ENCODE measurements at places on chromosomes 16 and 17.

DNA sequence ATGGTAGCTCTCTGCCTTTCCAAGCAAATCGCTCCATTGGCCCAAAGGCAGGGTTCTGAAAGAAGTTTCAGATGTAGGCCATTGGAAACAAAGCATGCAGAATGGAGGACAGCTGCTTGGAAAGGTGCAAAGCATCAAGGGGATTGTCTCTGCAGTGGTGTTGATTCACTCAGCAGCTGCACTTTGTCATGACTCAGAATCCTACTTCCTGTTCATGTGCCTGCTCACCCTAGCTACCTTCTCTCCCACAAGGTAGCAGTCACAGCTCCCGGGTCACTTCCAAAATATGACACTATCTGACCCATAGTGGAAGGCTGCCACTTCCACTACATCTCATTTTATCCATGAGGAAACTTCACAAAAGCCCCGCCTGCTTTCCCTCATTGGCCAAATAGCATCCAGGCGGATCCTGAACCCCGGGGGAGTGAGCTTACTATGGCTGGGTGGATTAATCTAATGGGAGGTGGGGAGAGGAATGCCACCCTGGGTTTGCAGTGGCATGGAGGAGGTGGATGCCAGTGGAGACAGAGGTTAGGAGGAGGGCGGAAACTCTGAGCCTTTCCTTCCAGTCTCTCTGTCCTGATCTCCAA, 74.7 kb upstream of the NKD1 start:
- DNase-seq, result no peak

DNA sequence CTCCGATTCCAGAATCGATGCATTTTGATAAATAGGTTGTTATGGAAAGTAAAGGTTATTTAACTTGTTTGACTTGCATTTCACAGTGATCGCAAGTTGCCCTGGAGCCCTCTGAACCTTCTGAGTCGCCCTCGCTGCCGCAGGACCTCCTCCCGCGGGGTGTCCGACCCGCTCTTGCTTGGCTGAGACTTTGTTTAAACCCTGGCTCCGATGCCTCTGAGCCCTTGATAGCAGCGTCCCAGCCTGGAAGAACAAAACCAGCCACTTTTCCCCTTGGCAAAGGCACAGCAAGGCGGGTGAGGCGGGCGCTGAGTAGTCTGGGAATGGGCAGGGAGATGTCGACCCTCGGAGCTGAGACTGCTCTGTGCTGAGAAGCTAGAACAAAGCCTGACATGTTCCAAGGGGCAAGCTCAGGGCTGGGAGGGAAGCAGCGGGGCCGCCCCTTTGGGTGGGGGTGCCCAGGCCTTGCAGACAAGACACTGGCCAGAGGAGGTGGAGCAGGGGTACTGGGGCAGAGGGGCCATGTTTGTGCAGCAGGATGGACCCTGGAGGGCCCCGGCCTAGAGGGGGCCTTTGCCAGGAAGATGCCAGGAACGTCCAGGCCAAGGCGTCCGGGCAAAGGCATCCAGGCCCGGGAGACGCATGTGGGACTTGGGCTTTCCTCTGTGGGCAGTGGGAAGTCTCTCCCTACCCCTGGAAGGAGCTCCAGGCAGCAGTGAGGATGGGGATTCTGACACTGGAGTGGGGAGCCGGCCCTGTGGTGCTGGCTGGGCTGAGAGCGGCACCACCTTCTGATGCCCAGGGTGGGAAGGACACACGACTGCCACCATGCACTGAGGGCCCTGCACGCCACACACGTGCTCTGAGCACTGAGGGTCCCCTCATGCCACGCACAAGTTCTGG, 30.3 kb upstream of the CDH15 start:
- DNase-seq, result peak; percentile 22

DNA sequence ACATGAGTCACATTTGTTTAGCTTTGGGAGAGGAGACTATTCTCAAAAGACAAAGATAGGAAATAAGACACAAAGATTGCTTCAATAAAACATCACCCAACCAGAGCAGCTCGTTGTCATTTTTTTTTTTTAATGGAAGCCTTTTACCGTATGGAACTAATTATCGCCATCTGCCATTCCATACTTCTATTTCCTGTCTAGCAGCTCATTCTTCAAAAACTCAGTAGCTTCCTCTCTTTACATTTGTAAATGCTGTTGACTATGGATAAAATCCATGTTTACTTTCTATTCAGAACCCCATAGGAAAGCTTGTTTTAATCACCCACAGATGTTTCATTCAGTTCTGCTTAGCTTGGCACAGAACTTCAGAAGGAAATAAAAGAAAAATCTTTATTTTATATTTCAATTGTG, 110.0 kb upstream of the PSMD7 start:
- no peak for DNase-seq

- no peak for DNase-seq
Measured at GRCh38 chr17:72661116-72661944, 431.2 kb downstream of the SLC39A11 start.

DNA sequence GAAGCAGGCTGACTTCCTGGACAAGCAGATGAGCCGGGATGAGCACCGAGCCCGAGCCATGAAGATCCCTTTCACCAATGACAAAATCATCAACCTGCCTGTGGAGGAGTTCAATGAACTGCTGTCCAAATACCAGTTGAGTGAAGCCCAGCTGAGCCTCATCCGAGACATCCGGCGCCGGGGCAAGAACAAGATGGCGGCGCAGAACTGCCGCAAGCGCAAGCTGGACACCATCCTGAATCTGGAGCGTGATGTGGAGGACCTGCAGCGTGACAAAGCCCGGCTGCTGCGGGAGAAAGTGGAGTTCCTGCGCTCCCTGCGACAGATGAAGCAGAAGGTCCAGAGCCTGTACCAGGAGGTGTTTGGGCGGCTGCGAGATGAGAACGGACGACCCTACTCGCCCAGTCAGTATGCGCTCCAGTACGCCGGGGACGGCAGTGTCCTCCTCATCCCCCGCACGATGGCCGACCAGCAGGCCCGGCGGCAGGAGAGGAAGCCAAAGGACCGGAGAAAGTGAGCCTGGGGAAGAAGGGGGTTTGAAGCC, 11.0 kb downstream of the NFE2L1 start:
- DNase-seq, result no peak

DNA sequence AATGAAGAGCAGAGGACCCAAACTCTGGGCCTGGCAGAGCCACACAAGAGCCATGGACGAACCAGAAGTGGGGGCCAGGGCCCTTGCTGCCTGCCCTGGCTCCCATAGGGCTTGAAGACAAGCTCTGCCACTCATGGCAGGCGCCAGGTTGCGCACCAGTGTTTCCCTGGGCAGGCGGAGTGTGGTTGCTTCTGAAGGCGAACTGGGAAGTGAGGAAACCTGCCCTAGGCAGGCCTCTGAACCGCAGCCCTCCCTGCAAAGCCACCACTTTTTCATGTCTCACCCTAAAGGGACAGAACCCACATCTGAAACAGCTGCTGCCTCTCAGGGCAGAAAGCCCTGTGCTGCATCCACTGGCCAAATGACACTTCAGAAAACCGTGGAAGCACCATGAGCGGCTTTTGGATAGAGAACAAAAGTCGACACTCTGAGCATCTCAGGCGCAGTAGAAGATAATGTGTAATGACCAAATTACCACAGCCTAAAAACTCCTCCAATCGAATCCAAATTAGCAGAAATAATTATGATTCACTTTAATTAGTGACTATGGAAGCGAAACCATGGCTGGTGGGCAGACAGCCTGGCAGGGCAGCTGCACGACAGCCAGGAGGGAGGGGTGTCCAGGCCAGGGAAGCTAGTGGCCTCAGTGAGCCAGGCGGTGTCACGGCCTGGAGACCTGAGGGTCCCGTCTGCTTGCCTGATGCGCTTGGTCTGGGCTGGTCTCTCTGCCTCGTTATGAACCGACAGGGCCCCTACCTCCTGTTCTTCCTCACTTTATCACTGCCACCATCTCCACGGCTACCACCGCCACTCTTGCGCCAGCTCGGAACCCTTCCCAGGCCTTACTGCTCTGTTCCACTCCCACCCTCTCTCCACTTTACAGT, 59.1 kb downstream of the PRMT7 start:
- peak; percentile 46 for DNase-seq

DNA sequence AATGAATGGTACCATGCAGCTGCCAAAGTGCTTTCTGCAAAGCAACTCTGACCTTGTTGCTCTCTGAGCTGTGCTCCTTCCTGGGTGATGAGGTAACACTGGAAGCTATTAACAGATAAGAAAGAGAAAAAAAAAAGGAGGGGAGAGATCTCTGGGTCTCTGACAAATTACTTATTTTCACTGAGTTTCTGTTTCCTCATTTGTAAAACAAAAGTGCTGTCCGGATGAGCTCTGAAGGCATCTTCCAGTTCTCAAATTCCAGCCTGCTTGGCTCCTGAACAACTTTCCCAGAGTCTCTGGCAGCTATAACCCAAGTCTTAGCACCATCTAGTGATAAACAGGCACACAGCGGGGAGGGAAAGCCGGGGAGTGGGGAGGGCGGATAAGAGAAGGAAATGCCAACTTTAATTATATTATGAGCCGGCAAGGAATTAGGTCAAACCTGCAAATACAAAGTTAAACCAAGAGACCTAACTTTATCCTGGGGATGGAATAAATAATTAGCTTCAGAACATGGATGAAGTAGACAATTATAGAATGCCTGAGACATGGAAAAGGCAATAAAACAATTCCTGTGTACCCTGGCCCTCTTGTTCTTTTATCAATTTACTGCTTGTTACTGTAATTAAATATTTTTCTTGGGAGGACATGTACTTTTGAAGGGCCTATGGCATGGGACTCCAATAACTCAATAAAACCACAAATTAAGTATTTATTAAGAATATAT, 61.3 kb upstream of the KIFC3 start:
- DNase-seq, result peak; percentile 60

DNA sequence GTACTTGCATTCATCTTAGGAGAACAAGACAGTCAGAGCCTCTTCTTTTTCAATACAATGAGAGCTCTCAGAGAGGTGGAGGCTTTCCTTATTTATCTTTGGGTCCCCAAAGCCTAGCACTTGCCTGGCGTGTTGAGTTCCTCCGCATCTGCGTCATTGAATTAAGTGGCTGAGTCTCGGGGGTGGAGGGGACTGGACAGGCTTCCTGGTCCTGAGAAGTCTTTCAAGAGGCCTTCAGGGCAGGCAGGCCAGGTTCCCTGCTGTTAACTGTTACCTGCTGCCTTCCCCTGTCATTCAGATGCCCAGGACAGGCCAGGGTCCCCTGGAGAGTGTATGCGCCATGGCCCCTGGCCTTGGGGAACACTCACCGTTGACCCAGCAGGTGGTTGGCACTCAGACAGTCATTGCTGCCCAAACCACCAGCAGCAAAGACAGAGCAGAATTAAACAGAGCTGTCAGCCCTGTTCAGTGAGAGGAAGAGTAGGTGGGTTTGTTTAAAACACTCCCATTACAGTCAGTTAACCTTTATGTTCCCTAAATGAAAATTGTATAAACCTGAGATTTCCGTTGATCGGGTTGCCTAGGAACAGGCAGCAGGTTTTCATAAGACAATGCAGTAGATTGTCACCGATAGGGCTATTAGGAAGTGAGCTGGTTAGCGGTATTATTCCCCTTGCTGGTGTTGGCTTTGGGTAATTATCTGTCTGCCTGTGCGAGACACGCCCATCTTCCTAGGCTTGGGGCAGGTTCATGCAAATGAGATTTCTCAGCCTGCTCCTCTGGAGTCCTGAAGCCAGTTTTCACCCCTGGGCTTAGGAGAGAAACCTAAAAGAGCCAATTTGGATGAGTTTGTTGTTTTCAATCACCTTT, 132.7 kb downstream of the CCDC182 start:
- no peak for DNase-seq

- DNase-seq, result no peak
Measured at GRCh38 chr16:79074951-79075350, 525.6 kb downstream of the MAF start.

- DNase-seq, result no peak
Measured at GRCh38 chr16:57566436-57566835, 24.0 kb downstream of the ADGRG5 start.

- DNase-seq, result peak; percentile 74
Measured at GRCh38 chr17:38735161-38735997, 5.2 kb downstream of the CISD3 start.

GRCh38 chr16:13324851-13325250, 423.5 kb downstream of the SHISA9 start:
- no peak for DNase-seq

DNA sequence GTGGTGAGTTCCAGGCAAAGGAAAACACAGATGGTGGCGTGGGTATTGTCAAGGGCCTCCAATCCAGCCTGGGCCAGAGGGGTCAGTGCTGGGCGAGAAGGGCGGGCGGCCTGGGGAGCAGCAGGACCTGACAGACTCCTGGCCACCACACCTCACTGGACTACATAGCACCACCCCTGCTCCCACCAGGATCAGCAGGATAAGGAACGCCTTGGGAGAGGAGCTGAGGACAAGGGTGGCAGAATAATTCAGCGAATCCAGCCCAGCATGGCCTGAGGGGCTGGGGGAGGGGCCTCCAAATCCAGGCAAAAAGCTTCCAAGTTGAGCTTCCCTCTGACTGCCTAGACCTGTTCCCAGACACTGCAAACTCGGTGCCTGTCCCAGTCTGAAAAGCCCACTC, 6.5 kb downstream of the DLX4 start:
- DNase-seq, result no peak

DNA sequence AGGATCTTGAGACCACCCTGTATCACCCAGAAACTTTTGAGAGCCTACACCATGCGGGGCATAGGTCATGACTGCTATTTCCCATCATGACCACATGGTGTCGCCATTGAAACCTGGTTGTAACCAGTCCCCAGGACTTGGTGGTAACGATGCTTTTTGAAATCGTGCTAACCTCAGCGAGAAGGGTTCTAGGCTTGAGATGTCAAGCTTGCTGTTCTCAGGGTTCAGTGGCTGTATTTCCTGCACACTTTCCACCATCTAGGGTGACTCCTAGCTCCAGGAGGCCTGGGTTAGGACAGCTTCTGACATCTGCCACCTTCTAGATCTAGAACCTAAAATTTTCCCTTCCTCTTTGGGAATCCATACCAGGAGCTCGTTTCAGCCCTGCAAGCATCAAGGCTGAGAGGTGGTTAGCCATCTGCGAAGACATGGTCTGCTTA, 13.0 kb upstream of the SPNS3 start:
- no peak for DNase-seq

GRCh38 chr16:12095275-12096156, 119.0 kb downstream of the SNX29 start:
- DNase-seq, result peak; percentile 75

DNA sequence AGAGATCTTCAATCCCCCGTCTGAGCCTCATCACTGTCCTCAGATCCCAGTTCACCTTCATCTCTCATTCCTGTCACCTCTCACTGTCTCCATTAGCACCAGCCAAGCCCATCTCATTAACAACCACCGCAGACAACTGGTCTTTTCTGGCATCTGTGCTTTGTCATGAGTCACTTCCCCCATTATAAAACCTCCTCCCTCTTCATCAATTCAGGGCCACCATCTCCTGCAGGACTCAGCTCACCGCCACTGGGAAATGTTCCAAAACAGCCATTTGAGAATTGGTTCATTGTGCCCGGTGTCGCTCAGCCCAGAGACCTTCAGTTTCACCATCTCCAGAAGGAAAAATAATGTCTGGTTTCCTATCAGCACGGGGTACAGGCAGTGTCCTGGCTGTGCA, 56.9 kb upstream of the TEKT3 start:
- DNase-seq, result no peak

GRCh38 chr17:18344021-18344420, 19.3 kb downstream of the SHMT1 start:
- DNase-seq, result no peak

All from lower lobe of right lung (tissue), 2 donors.